ENCODE measurements at places on chromosomes 1 and 21.
A peak's percentile ranks its signal among the peaks of the same experiment; 100 is the strongest.

GRCh38 chr1:218345673-218346390 lies 696 bp downstream of the TGFB2 start:
- DNase-seq: peak; percentile 42

- DNase-seq: no peak
These were observed 6.9 kb downstream of the MX2 start for GRCh38 chr21:41368735-41369104.

GRCh38 chr1:160068225-160068624 lies 1.7 kb downstream of the KCNJ10 start:
- DNase-seq: no peak

DNA sequence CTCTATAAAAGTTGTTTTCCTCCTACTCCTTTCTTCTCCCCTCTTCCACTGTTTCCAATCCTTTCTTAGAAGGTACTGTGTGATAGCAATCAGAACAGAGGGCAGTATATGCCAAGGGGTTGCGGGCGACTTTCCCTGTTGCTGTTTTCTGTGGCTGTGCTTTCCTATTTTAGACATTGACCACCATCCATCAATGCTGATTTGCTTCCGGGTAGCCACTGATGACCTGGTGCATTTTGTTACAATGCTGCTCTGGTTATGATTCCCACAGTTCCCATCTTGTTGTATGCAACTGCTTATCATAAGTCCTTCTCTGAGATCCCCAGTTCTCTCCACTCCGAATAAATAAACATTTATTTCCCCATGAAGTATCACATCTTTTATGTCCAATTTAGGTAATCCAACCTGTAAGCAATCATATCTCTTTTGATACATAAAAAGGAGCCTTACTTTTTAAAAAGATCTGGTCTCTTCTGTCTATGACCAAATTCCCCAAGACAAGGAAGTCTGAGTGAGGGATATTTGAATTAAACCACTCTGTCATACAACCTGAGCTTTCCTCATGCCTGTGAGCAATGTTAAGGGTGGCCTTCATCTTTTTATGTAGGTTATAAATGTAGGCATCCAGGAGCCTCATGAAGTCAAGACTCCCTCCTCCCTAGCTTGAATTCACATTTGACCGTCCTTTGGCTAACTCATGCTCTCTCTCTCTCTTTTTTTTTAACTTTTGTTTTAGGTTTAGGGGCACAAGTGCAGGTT lies 52.5 kb upstream of the CD55 start:
- no peak for DNase-seq

GRCh38 chr1:173367136-173367535 lies 110.0 kb upstream of the PRDX6 start:
- no peak for DNase-seq

DNA sequence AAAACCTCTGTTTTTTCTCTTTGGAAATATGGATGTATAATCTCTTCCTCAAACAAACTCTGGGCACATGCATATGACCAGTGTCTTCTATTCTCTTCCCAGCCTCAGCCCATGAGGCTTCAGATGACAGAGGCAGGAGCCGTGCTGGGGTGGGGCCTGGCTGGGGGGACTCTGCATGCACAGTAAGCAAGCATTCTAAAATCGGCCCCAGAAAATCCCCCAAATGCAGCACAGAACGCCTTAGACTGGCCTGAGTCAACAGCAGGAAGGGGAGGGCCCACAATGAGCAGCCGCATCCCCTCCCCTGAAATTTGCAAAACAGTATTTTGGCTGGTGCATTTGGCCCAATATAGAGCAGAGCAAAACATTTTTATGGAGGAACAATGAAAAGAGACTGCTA lies 47.8 kb downstream of the ITPKB start:
- peak; percentile 64 for DNase-seq

DNA sequence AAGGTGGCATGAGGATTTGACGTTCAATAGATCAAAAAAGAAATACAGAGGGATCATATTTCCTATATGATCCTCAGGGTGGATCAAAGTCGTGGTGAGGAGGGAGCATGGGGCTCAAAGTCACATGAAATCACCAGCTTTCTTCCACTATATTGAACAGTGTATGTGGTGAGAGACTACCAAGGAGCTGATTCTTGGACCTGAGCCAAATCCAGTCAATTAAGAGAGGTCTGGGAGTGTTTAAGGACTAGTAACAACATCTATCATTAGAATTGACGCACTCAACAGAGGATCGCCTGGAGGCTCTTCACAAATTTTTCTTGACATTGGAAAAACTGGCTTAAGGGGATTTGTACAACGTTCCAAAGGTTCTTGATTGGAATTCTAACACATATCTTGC lies 267.7 kb upstream of the PROX1 start:
- no peak for DNase-seq

GRCh38 chr1:43764581-43764980 lies 57.2 kb downstream of the ST3GAL3 start:
- DNase-seq: no peak

- no peak for DNase-seq
These were observed 2.2 kb downstream of the ITSN1 start for GRCh38 chr21:33644383-33645074.

DNA sequence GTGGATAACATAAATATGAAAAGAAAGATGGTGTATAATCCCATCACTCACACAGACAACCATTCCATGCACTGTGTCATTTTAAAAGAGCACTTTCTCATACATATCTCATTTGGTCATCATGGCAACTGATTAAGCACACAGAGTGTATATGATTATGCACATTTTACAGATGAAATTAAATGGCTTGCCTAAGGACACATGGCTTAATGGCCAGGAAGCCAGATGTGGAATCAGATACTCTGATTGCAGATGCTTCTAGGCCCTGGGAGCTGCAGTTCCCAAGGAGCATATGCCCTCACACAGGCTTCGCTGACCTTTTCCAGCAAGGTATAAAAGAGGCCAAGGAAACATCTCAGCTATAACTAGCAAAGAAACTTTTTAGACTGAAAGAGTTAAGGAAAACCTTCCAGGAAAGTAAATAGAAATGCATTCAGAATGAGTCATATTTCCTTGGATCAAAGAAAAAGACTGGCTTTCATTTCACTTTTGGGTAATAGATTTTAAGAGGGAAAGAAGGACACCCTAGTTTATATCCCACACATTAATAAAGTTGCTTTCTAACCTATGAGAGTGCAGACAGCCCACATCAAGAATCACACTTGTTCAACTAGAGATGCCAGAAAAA lies 19.6 kb upstream of the FAM89A start:
- DNase-seq: no peak

DNA sequence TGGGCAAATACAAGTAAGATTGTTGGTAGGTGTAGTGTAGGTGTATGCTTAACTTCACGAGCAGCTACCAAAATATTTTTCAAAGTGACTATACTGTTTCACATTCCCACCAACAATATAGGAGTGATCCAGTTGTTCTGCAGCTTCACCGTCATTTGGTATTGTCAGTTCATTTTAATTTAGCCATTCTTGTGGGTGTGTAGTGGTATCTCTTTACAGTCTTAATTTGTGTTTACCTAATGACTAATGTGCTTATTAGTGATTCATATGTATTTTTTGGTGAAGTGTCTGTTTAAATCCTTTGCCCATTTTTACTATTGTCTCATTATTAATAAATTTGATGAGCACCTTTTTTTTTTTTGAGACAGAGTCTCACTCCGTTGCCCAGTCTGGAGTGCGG lies 35.4 kb downstream of the RCSD1 start:
- DNase-seq: no peak

GRCh38 chr1:83779565-83779964 lies 219.4 kb downstream of the TTLL7 start:
- no peak for DNase-seq

GRCh38 chr1:47859092-47859743 lies 138.0 kb downstream of the TRABD2B start:
- DNase-seq: no peak

- DNase-seq: no peak
These were observed 2.8 kb downstream of the MYCL start for GRCh38 chr1:39898648-39899603.

DNA sequence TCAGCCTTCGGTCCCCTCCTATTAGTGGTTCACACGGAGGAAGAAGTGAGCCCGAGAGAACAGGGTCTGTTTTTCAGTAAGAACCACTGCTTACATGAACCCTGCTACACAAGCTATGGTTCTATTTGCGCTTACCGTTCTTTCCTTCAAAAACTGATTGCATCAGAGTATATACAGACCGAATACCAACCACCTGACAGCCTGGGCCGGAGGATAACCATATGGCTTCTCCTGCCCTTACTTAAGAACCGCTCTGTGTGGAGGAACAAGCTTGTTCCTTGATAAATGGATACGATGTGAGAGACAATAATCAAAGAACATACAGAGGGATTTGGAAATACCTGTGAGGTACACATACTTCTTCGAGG lies 1.1 kb upstream of the KCNT2 start:
- DNase-seq: no peak

- no peak for DNase-seq
These were observed 31.8 kb upstream of the IFNGR2 start for GRCh38 chr21:33371366-33371765.

GRCh38 chr1:241706967-241707366 lies 54.9 kb downstream of the WDR64 start:
- no peak for DNase-seq

GRCh38 chr1:6517435-6517851 lies 26.0 kb upstream of the PLEKHG5 start:
- no peak for DNase-seq

DNA sequence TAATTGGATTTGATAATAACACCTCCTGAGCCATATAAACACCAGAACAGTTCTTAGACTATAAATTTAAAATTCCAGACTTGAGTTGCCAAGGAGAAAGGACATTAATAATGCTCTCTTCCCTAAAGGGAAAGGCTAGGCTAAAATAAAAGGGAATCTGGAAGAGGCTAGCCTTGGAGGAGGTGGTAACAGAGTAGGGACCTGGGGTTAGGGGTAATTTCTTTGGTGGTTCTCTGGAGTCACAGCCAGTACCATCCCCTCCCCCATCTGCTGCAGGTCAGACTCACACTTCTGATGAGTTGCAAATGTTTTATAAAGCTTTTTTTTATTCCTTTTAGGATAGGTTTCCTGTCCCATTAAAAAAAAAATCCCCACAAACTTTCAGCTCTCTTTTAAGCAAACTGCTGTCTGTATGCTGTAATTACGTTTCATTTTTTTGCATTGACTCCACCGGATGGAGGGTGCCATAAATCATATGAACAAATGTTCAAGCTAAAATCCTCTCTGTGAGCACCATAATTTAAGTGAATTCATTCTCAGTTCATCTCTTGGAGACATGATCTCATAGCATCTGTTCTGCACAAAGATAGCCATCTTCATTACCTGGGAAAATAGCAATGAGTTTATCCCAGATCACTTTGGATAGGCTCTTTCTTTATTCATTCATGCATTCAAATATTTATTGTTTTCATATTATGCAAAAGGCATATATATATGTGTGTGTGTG lies 379.6 kb downstream of the TTLL7 start:
- no peak for DNase-seq

DNA sequence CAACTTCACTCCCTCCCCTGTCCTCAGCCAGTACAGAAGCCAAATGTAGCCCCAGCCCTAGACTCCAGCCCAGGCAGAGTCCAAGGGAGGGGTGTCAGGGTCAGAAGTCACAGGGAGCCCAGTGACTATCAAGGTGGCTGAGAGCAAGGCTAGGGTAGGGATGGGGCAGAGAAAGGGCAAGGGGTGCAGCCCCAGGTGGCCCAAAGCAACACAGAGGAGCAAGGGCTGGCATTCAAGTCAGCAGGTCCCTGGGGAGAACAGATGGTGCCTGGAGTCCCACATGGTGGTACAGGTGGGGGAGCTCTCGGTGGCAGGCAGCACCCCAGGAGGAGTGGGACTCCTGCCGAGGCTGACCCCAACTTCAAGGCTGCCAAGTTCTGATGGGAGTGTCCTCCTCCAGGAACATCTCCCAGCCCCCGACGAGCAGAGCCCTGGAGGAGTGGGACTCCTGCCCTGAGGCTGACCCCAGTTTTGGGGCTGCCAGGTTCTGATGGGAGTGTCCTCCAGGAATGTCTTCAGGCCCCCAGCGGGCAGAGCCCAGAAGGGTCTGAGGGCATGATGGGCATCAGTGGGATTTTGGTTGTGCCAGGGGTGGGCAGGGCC lies 3.7 kb upstream of the DVL1 start:
- no peak for DNase-seq

- DNase-seq: no peak
These were observed 157.2 kb downstream of the PLA2G4A start for GRCh38 chr1:186985889-186986491.

- no peak for DNase-seq
These were observed 365.5 kb upstream of the SGIP1 start for GRCh38 chr1:66168467-66168887.

DNA sequence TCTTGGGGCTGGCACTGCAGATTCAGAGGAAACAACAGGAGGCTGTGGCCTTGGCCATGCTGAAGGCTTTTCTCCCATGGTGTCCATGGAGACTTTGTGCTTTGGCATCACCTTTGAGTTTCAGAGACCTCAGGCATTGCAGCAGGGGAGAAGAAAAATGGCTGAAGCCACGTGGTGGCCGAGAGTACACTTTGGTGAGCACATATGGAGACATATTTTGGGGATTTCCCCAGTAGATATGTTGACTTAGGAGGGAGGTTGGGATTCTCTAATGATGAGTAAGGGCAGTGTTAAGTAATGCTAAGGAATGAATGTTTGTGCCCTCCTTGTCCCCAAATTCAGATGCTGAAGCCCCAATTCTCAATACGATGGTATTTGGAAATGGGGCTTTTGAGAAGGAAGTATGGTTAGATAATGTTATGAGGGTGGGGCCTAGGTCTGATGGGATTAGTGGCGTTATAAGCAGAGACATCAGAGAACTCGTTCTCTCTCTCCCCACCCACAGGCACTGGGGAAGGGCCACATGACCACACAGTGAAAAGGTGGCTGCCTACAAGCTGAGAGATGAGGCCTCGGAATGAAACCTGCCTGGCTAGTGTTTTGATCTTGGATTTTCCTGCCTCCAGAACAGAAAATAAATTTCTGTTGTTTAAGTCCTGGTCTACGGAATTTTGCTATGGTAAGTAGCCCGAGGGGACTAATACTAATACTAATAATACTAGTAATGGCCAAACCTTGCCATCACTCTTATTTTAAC lies 98.6 kb downstream of the TBX19 start:
- DNase-seq: no peak

- no peak for DNase-seq
These were observed 16.5 kb downstream of the ACOT11 start for GRCh38 chr1:54564312-54565112.

- DNase-seq: no peak
These were observed 34.1 kb downstream of the KRTAP20-3 start for GRCh38 chr21:30676737-30677136.

- no peak for DNase-seq
These were observed 66.5 kb downstream of the TSEN15 start for GRCh38 chr1:184118046-184118445.

DNA sequence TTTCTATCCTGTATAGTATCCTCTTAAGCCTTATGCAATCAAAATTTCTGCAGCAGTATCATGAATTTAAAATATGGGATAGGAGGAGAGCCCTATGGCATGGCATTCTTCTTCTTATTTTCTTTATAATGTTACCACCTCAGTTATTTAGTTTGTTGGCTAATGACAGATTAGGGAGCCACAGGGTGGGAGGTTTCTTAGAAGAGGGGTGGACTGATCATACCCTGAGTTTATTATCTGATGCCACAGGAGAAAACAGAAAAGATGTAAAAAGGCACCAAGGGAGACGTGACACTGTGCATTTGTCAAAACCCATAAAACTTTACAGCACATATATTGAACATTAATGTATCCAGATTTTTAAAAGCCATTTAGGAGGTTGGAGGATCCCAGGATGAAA lies 66.9 kb downstream of the LRRC8D start:
- DNase-seq: no peak

- no peak for DNase-seq
These were observed 277.3 kb downstream of the MATN1 start for GRCh38 chr1:30446095-30446494.

- peak; percentile 68 for DNase-seq
These were observed at the start of gene MAN1A2 for GRCh38 chr1:117367046-117368025. Gene MAN1A2, plus strand, starts transcription at chr1:117367449. Its CDS starts 735 bp downstream, at chr1:117368184.
